ENCODE measurements at places on chromosomes 4 and X. TPM values are rescaled to one million over a fixed set of nuclear protein-coding genes. Genes with fewer than 3 reads are reported as not detected.
A peak's percentile ranks its signal among the peaks of the same experiment; 100 is the strongest.

GRCh38 chr4:2827874-2828751, 15.5 kb upstream of the ADD1 start:
- no peak for DNase-seq

- no peak for DNase-seq
These were observed 2.2 kb downstream of the PLXNA3 start for GRCh38 chrX:154460326-154460725.

DNA sequence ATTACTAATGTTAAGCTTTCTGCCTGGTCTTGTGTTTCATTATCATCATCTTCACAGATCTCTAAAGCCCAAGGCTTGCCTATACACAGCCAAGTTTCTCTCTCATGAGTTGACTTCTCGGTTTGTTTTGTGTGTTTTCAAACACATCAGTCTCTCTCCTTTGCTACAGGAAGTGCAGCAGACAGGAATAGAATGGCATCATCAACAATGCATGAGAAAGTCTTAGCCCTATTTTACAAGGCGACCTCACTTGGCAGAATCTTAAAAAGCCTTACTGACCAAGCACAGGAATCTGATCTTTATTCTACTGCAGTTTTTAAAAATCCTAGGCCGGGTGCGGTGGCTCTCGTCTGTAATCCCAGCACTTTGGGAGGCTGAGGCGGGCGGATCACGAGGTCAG, 36.8 kb downstream of the CC2D2A start:
- DNase-seq = no peak

GRCh38 chr4:81454499-81454898, 17.2 kb downstream of the RASGEF1B start:
- DNase-seq = peak; percentile 71

GRCh38 chr4:136121426-136121825, 1410.9 kb downstream of the PCDH18 start:
- peak; percentile 19 for DNase-seq

GRCh38 chrX:114584375-114584943, 573 bp downstream of the HTR2C start:
- no peak for DNase-seq

- DNase-seq = peak; percentile 69
These were observed 326.4 kb downstream of the PPP3CA start for GRCh38 chr4:101020956-101021355.

DNA sequence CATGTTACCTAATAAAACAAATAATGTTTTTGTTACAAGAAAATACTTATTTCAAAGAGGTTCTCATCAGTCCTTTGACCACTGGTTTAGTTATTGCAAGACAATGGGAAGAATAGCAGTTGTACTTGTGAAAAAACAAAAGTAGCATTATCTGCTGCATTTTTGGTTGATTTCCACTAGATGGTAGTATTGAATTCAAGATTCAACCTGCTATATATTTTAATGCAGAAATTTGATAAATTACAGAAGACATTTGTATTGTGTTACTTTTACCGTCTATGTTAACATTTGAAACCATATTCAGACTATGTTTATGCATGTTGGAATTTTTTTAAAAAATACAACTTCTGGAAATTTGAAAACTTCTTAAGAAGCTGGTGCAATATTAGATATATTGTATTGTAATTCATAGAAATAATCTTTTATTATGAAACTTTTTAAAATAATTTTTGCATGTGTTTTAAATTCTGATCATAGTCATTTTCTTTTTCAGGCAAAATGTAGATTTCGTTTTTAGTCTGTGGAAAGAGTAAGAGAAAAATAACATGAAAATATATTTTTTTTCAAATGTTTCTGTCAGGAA, 56.4 kb downstream of the SPCS3 start:
- peak; percentile 58 for DNase-seq

MAB21L2 gene
- not detected for total RNA-seq

SCD5 gene
- 3.8 TPM for total RNA-seq

GRCh38 chr4:21765810-21766407, 182.7 kb downstream of the KCNIP4 start:
- DNase-seq = peak; percentile 79

F8A3 gene
- total RNA-seq = 2.2 TPM

DNA sequence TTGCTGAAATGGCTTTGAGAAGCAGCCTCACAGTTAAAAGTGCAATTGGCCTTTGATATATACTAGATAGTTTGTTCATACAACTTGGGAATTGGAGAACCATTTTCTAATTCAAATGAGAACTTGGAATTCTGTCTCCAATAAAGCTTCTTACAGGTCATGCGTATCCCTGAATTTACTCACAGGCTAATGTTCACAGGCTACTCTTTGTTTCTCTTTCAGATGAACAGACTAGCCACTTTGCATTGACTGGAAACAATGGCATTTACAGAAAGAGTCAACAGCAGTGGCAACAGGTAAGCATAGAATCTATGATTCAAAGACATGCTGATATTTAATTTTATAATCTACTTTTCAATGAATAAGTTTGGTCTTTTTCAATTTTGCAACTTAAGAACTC, 13.5 kb downstream of the AFF1 start:
- DNase-seq = no peak

DNA sequence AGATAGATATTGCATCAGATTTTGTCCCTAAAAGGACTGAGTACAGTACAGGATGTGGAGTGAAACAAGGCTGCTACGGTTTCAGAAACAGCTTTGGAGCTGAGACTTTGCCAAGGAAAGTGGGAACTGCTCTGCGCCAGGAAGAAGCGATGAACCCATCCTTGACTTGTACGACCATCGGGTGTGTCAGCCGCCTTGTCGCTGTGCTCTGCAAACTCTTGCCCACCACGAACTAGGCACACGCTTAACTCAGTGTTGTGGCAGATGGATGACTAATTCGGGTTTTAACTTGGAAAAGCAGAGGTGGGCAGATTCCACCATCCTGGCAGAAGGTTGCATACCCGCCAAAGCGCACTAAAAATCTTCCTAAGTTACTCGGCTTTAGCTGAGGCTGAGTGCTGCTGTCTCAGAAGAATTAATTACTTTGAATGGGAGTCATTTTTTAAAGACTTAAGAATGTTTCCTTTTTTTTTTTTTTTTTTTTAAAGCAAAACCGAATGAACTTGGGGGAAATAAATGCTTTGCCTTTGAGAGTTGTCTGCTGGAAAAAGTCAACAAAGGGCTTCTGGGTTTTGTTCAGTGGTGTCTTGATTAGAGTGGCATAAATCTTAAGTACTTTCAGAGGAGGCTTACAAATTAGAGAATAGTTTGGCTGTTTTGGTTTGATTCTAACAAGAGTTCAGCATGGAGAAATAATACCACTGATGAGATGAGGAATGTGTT, 69.5 kb downstream of the SHROOM2 start:
- no peak for DNase-seq

- DNase-seq = peak; percentile 68
These were observed 154.2 kb downstream of the RAB28 start for GRCh38 chr4:13329963-13330362.

- DNase-seq = peak; percentile 60
These were observed 194.0 kb downstream of the GASK1B start for GRCh38 chr4:157978680-157979361.

DNA sequence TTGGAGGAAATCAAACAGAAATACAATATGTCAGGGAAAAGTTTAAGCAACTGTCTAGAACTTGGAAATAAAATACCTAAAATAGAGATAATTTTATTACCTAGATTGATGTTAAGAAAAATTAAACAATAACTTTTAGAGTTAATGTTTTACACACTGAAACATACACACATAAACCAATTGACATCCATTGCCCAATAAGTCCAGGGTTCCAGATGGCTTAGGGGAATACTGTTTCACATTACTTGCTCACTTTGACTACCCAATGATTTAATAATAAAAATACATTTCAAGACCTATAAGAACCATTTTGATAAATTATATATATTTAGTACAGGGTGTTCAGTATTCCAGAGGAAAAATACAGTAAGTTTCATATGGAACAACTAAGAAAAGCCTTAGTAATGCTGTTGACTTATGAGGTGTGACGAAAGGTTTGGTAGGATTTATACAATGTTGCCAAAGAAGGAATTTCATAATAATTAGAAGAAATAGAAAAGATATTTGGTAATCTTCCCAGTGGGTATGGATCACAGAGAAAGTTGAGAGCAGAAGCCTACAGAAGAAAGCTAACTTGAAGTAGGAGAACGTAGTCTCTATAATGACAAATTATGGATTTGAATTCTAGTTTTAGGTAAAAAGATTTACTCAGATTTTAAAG, 23.0 kb upstream of the UGT2B4 start:
- no peak for DNase-seq

DNA sequence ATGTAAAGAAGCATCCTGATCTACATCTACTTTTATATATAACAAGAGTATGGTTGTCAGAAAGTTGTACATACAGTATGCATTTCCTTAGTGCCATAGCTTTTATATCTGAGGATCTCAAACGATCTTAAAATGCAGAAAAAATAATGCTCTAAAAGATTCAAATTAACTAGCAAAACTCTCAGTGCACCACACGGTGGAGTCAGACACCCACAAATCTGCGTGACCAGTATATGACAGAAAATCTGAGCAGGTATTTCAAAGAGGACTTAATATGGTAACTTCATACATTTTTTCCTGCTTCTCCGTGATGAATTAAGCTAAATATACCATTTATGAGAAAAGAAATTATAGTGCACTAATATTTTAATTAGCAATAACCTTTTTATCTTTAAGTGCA, 803.0 kb downstream of the DMD start:
- peak; percentile 1 for DNase-seq

DNA sequence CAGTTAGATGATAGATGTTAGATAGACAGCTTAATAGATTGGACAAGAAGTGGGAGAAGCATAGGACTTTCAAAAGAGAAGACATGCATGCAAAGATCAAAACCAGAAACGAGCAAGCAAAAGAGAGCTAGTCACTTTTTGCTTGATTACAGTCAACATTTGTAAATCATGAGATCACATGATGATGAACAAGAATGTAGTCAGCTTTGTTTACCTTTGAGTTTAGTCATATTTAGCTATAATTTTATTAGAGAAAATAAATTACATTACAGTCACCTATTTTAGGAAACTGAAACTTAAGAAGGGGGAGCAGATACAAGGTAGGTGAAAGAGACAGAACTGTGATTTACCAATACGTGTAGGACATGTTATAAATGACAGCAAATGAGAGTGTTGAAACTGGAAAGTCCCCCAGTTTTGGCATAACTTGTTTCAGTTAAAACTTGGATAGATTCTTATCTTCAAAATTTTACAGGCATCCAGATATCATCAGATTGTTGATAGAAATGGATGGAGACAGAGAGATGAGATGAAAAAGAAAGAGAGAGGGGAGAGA, 1083.1 kb upstream of the PCDH10 start:
- DNase-seq = peak; percentile 54

ZCCHC12 gene
- not detected for total RNA-seq

- DNase-seq = peak; percentile 9
These were observed 41.3 kb upstream of the PRKG2 start for GRCh38 chr4:81256059-81256970.

GRCh38 chrX:68684291-68684918, 36.9 kb downstream of the STARD8 start:
- DNase-seq = no peak

DNA sequence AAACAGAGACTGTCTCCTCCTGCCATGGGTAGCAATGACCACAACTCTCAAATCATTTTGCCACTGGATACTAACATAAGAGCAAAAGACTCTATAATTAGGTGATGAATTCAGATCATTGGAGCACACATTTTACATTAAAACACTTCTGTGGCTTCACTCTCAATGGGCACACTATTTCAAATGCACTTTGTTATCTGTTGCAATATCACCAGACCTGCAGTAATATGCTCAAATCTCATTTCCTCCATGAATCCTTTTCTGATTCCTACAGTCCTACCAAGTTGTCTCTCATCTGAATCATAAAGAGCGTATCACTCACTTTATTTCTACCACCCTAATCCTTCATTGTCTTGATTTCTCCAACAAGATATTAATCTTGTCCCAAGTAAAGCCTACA, 302.8 kb downstream of the KCNIP4 start:
- no peak for DNase-seq

DNA sequence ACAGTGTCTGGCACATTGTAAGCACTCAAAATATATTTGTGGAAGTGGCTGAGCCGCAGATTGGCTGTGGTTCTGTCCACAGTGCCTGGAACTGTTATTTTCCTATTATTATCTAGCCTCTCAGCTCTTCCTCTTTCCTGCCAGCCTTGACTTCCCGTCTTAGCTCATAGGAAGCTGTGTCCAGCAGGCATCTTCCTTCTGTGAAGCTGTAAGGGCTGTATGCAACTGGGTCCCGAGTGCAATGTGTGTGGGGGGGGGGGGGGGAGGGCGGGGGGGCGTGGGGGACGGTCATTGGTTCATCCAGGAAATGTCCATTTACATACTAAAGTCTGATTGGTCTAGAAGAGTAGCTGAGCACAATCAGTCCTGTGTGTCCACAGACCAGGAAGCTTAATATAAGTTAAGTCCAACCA, 210.7 kb downstream of the PDGFRA start:
- DNase-seq = peak; percentile 49

PAGE5 gene
- not detected for total RNA-seq

TSPAN7 gene
- total RNA-seq = not detected

PNMA6F gene
- not detected for total RNA-seq

DNA sequence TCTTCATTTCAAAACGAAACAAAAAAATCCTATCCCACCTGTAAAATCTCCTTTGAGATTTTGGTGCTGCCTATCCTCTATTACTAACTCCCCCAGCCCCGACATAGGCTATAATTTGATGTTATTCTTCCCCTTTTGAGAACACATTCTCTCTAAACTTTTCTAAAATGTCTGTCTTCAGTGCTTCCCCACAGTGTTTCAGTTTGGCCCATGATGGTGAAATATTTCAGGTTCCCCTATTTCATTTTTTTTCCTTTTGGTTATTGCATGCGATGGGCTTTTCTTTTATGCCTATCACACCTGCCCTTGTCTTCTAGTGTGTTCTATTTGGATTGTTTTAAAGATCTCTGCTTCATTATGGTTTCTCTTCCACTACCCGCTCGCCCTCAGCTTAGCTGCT, 14.7 kb downstream of the BCORL1 start:
- DNase-seq = no peak

DNA sequence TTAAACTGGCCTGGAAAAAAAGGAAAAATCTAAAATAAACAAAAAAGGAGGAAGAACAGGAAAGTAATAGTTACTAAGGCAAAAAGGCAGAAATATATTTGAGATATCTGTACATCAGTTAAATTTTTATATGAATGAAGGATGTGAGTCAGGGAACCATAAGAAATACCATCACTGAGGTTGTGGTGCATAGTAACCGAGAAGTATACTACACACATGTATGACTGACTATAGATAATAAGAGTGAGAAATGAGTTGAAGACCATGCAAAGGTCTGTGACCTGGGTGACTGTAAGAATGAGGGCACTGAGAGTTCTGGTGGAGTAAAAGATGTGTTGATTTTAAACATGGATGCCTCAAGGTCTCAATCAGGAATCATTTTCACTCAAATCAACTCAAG, 220.6 kb upstream of the FAM241A start:
- no peak for DNase-seq

DNA sequence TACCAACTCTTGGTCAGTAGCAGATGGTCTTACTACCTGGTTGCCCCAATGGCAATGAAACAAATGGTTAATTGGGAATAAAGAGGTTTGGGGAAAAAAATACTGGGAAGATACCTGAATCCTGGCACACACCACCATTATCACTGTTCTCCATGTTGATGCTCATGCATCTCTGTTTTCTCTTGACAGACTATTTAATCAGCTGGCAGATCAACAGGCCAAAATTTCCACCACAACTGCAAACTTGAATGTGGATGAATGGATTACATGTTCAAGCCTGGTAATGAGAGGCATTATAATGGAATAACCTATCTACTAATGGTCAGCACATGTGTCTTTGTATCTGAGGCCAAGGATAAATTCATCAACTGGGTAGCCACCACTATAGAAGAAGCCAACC, 45.7 kb downstream of the ZNF721 start:
- DNase-seq = no peak

GABRE gene
- not detected for total RNA-seq

Measured in PC-3 (cell line).